ENCODE measurements at places on chromosomes 7 and 10. TPM values are rescaled to one million over a fixed set of nuclear protein-coding genes. Genes with fewer than 3 reads are reported as not detected.

ETV1 gene
- not detected for polyA plus RNA-seq

- no peak for DNase-seq
Observed at GRCh38 chr10:129853562-129853903, 110.5 kb downstream of the EBF3 start.

- DNase-seq, result no peak
Observed at GRCh38 chr10:132679217-132679595, 106.7 kb downstream of the NKX6-2 start.

GRCh38 chr10:29612657-29613056 lies 22.1 kb downstream of the SVIL start:
- DNase-seq, result no peak

MRC1 gene
- polyA plus RNA-seq, result not detected

DNA sequence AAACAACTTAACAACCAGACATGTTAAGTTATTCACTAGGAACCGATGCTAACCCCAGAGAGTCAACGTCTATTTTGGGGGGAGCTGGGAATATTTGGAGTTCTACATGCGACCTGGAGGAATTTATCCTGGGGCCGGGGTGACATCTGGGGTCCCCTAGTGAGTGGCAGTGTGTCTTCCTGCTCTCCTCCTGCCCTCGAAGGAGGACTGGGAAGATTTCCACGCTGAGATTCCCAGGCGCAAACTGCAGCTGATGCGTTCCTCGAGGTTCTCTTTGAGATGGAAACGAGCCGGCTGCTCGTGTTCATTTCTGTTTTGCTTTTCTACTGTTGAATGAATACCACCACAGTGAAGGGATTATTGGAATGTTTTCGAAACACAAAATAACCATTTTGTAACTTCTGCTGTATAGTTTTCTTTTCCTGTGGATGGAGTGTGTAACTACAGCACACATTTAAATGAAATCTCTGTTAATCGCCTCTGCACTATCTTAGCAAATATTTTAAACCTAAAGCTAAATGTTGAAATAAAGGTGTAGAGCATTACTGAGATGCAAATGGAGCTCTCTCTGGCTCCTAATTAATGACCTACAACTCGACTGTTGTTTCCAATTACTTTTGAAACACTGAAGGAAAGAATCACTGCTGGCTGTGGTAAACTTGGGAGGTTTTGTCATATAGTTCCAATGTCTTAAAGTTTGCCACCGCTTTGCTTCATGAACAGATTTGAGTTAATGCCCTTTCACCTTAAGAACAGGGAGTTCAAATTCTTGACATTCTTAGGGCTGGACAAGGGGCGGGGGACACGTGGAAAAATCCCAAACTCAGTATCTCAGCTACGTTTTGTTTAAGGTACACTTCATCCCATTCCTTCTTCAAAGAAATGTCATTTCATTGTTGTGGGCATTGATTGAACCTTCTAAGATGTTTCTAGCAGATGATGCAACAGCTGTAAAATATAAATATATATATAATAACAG lies 21.1 kb downstream of the GATA3 start:
- no peak for DNase-seq

GRCh38 chr7:134509010-134509409 lies 18.4 kb upstream of the AKR1B10 start:
- no peak for DNase-seq

DKK1 gene
- not detected for polyA plus RNA-seq

OR6V1 gene
- polyA plus RNA-seq, result not detected

ATP5F1C gene
- polyA plus RNA-seq, result 441 TPM

DNA sequence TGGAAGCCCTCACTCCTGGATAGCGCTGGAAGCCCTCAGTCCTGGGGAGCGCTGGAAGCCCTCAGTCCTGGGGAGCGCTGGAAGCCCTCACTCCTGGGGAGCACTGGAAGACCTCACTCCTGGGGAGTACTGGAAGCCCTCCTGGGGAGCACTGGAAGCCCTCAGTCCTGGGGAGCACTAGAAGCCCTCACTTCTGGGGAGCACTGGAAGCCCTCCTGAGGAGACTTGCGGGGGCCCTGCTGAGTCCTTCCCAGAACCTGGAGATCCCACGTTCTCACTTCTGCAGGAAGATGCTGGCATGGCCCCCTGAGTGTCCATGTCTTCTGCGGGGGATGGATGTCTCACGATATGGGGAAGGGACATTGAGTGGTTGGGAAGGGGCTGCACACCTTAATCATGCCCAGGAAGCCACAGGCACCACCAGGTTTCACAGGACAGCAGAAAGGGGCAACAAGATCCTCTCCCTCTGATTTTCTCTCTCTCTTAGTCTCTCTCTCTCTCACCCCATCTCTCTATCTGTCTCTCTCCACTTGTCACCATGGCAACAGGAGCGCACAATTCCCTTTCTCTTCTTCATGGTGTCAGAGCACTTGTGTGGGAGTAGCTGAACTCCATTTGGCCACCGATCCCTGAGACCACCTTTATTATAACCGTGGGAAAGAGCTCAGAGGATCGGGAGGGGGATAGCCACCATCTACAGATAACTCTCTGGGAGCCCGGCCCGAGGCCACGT lies 267.0 kb downstream of the TCERG1L start:
- no peak for DNase-seq

DNA sequence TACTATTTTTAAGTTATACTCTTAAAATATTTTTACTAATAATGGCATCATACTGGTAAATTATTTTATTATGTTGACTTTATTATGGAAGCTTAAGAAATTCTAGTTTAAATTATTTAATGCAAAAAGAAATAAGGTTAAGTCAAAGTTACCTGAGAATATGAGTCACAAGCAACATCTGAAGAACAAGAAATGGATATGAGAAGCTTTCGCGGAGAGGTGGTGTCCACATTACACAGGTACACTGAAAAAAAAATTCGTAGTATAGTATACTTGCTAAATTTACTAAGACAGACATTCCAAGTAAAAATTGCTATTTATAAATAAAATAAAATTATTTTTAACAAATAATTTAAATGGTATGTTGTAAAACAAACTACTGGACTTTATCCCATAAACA lies 143.8 kb downstream of the AVL9 start:
- no peak for DNase-seq

YAE1 gene
- polyA plus RNA-seq, result 9.2 TPM

DNA sequence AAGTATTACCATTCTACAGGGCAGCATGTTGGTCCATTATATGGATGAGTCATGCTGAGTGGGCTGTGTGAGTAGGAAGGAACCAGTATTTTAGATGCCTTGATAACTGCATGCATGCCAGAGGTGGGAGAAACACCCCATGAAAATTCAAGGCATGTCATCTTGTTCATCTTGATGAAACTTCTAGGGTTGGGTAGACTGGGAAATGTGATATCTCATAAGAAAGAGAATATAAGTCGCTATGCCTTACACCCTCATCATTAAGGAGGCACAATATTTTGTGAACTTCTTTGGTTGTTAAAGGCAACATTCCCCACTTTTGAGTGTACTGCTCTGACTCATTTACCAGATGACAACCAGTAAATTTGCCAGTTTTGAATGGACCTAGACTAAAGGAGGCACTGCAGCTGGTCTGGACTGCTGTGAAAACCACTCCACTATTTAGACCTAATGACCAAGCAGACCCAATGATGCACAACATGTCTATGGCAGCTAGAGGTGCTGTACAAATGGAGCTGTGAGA lies 48.0 kb downstream of the ZNF365 start:
- no peak for DNase-seq

DNA sequence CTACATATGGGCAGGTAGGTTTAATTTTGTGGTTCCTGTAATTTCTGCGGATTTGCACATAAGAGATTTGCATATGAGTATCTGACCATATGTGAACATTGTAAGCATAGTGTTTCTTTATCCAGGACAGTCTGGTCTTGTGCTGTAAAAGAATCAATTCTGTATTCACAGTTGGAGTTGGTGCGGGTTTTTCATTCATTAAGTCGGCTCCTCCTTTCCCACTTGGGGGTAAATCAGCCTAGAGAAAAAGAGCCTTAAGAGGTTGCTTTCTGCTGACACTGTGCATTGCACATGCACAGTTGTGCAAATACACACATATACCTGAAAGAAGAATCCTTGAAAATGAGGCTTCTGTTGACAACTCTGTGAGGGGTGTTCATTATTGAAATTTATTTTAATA lies 6.1 kb upstream of the CYP26C1 start:
- DNase-seq, result no peak

DNA sequence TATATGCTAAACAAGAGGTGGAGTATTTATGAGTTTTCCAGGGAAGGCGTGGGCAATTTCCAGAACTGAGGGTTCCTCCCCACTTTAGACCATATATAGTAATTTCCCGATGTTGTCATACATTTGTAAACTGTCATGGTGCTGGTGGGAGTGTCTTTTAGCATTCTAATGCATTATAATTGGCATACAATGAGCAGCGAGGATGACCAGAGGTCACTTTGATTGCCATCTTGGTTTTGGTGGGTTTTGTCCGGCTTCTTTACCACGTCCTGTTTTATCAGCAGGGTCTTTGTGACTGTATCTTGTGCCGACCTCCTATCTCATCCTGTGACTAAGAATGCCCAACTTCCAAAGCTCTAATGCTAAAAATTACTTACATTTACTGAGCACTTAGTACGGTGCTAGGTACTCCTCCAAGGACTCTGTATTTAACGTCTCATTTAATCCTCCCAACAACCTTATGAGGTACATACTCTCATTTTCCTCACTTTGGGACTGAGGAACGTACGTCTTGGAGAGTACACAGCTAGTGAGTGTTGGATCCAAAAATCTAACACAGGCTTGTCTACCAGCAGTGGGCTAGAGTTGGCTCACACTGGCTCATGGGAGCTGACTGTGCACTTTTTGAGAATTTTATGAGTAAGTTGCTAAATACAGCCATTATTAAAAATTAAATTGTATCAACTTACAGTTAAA lies 144.8 kb upstream of the NEBL start:
- DNase-seq, result no peak

- DNase-seq, result no peak
Observed at GRCh38 chr7:52498366-52498765, 537.1 kb upstream of the POM121L12 start.

VAX1 gene
- not detected for polyA plus RNA-seq

- DNase-seq, result no peak
Observed at GRCh38 chr10:7085913-7086589, 324.8 kb downstream of the SFMBT2 start.

- DNase-seq, result no peak
Observed at GRCh38 chr7:69518705-69519077, 79.6 kb upstream of the AUTS2 start.

EPDR1 gene
- 6.9 TPM for polyA plus RNA-seq

- DNase-seq, result no peak
Observed at GRCh38 chr7:75584354-75584753, 92.2 kb downstream of the SPDYE5 start.

GRCh38 chr7:106773228-106773627 lies 91.9 kb upstream of the PIK3CG start:
- no peak for DNase-seq

DNA sequence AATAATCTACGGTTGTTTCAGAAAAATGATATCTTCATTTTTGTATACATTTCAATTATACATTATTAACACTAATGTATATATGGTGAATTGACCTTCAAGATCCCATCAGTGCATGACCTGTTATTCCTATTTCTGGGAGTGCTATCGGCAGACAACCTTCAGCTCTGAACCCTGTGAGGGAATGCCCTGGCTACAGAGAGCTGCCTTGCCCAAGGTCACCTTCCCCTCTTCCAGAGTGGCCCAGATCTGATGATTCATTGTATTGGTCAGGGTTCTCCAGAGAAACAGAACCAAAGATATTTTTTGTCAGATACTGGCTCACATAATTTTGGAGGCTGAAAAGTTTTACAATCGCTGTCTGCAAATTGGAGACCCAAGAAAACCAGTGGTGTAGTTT lies 235.5 kb downstream of the ZNF92 start:
- DNase-seq, result no peak

- DNase-seq, result no peak
Observed at GRCh38 chr10:30438021-30438850, 4.3 kb downstream of the MAP3K8 start.

- DNase-seq, result no peak
Observed at GRCh38 chr10:115171392-115171960, 78.3 kb downstream of the ATRNL1 start.
